Colonic mucosa (tissue), 4 donors: ENCODE measurements at places on chromosomes 12 and 14. TPM values are rescaled to one million over a fixed set of nuclear protein-coding genes. Genes with fewer than 3 reads are reported as not detected.

The KLRD1 gene
- 1.1 TPM for total RNA-seq

The RNU4-1 gene
- total RNA-seq: 3,531 TPM

The ESRRB gene
- 0.10 TPM for total RNA-seq

GRCh38 chr12:106120519-106121105, 18.1 kb downstream of the NUAK1 start:
- H3K27ac ChIP-seq: no peak overlapping the region
- H3K36me3 ChIP-seq: no peaks in the 10 kb centered on the region
- no peak for DNase-seq
- no peaks in the 10 kb centered on the region for H3K4me1 ChIP-seq
- no peaks in the 10 kb centered on the region for H3K27me3 ChIP-seq

GRCh38 chr14:41397926-41398325, 208.8 kb upstream of the LRFN5 start:
- no peak for DNase-seq
- no peaks in the 10 kb centered on the region for H3K27me3 ChIP-seq
- no peaks in the 10 kb centered on the region for H3K4me1 ChIP-seq
